Choroid plexus epithelial cell (primary cell): ENCODE measurements at places on chromosomes 5 and 9.

DNA sequence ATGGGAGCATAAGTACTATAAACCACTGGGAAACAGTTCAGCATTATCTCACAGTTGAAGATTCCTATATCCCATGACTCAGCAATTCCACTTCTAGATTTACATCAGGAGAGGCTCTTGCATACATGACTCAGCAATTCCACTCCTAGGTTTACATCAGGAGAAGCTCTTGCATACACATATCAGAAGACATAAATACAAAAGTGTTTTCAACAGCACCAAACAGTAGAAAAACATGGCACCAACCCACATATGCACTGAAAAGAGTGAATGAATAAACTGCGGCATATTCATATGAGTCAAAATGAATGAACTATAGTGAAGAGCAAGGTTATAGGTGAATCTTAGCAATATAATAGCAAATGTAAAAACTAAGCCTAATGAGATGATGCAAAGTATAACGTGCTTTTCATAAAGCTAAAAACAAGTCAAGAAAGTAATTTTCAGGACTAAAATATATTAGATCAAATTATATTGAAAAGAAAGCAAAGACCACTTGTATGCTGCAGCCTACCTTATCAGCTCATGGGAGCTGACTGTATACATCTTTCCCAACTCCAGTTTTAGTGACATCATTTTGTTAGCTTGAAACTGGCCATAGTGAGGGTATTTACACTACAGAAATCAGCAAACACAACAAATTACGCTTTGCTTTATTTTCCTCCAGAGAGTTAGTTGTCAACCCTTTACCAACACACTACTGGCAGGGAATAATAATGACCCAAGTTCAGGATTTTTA lies 95.8 kb downstream of the ANKRD18B start:
- peak; percentile 93 for DNase-seq

- DNase-seq: peak; percentile 87
Measured at GRCh38 chr9:116101516-116101915, 52.1 kb upstream of the PAPPA start.

- no peak for DNase-seq
Measured at GRCh38 chr5:53087171-53087570, 22.4 kb downstream of the MOCS2 start.

DNA sequence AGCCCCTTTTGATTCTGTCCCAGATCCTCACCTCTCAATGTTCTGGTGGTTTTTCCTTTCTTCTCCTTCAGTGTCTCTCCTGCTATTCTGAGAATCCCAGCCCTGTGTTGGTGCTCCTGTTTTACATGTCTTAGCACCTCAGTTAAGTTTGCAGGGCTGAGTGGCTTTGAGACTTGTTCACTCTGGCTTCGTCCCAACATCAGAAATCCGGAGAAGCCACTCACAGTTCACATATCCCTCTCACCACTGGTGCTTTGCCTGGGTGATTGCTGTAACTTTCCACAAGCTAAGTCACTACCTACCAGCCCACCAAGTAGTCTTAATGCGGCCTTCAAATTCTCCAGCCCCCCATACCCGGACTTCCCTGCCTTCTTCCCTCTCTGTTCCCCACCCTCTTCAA lies 40.2 kb downstream of the CYFIP2 start:
- DNase-seq: no peak

- DNase-seq: no peak
Measured at GRCh38 chr5:107428303-107428813, 242.4 kb downstream of the EFNA5 start.

DNA sequence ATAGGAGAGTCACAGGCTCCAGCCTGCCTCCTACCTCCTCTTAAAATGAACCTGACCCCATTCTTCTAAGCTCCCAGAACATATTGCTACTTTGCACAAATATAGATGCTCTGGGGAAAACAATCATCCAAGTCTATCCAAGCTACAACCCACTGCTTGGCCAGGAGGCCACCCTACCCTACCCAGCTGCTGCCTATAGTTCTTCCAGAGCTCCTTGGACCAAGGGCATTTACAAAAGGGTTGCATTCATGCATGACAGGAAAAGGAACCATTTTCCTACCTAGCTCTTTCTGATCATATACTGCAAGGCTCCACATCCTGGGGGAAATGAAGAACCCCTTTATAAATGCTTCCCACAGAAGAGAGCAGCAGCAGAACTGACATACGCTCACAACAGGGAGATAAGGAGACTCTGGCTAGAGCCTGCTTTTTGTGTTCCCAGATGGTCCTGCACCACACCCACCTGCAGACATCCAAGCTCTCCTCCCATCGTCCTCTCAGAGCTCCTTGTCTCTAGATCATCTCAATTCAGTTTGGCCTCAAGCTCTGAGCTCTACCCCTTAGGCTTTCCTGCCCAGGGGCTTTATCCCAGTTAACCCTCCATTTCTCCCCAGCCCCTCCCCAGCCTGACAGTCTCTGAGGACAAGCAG lies 185.5 kb downstream of the SPOCK1 start:
- no peak for DNase-seq

GRCh38 chr5:129593525-129593924 lies 133.4 kb downstream of the ADAMTS19 start:
- DNase-seq: no peak

GRCh38 chr9:88808019-88808656 lies 183.1 kb upstream of the S1PR3 start:
- peak; percentile 64 for DNase-seq

DNA sequence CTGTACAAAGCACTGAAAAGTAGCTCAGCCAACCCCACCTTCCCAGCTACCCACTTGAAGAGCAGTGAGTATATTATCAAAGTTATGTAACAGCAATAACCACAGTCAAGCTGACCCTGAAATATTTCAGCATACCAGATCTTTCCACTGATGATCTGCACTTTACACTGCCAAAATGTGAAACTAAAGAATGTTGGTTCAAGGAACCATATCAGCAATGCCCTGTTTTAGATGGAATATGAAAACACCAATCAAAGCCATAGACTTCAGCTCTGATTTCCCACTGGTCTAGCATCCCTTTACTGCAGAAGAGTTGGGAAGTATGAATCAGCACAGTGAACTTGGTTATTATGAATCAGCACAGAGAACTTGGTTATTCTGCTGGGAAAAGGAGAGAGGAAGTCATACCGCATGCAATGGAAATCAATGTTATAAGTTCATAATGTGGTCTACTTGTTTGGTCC lies 20.0 kb downstream of the CEMIP2 start:
- peak; percentile 90 for DNase-seq
